ENCODE measurements at places on chromosomes 3 and 15. TPM values are rescaled to one million over a fixed set of nuclear protein-coding genes. Genes with fewer than 3 reads are reported as not detected.
A peak's percentile ranks its signal among the peaks of the same experiment; 100 is the strongest.

GRCh38 chr3:164657631-164658030 lies 420.7 kb downstream of the SI start:
- peak; percentile 12 for DNase-seq

GRCh38 chr15:67745073-67746006 lies 80.0 kb upstream of the SKOR1 start:
- DNase-seq, result no peak

- no peak for DNase-seq
Measured at GRCh38 chr3:113498221-113499005, 16.5 kb downstream of the SPICE1 start.

Gene FBXO45
- total RNA-seq, result 15.0 TPM

Gene ISL2
- 0.30 TPM for total RNA-seq

Gene TMEM43
- total RNA-seq, result 71.4 TPM

All from skin of body (tissue), 3 donors.